NCI-H1417 treated with DMSO at 0.1 percent for 48 hours (cell line): ENCODE measurements at places on chromosomes 12 and 14.
A peak's percentile ranks its signal among the peaks of the same experiment; 100 is the strongest.

DNA sequence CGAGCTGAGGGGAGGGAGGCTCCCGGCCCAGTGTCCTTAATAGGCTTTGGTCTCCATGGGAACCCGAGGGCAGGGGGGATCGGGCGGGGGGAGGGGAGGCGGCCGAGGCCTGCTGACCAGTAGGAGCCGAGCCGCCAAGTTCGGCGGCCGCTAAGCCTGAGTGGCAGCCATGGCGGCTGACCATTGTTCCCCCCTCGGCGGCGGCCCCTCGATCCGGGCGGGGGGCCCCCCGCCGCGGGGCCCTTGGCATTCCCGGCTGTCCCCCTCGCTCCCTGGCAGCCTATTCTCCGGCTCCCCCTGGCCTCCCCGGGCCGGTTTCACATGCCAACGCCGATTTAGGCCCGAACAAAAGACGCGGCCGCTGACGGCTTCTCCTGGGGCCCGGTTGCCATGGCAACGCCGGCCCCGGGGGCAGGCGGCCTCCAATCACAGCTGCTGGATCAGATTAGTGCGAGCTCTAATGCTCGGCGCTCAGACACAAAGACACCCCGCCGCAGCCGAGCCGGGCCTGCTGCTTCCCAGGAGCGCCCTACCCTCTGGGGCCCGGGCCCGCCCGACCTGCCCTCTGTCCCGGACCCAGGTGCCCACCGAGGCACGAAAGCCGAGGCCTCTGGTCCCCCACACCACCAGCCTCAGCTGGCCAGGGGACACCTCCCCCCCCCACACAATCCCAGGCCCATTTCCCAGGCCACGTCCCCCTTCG lies 7.3 kb downstream of the MSI1 start:
- DNase-seq = peak; percentile 79

- no peak for DNase-seq
These were observed 182.4 kb downstream of the EGLN3 start for GRCh38 chr14:33768458-33768830.

GRCh38 chr12:53380104-53380793 lies at the start of gene SP1:
SP1 (plus strand) TSS chr12:53380176; CDS start chr12:53380292, 116 bp downstream.
- peak; percentile 65 for DNase-seq

DNA sequence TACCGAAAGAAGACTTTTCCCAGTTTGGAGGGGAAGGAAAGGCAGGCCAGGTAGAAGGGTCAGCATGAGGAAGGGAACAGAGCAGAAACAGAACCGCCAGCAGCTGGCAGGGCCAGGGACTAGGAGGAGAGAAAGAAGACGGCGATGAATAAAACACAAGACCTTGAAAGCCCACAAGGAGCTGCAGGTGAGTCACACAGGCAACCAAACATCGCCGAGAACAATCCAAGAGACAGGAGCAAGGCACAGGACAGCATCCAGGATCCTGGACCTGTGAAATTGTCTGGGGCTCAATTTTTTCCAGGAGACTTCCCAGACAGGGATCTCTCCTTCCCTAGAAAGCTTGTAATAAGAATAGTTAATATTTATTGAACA lies 47.3 kb downstream of the NUAK1 start:
- DNase-seq = no peak

DNA sequence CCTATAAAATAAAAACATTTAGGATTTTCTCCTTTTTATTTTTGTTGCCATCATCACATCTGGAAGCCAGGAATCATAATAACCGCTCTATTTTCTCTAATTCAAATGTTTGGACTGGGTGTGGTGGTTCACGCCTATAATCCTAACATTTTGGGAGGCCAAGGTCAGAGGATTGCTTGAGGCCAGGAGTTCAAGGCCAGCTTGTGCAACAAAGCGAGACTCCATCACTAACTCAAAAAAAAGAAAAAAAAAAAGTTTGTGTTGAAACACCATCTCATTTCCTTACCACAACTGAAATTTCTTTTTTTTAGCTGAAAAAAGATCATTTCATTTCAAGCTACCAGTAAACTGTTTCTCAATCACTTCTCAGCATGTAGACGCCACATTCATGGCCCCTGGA lies 8.8 kb upstream of the BAZ1A start:
- DNase-seq = no peak

DNA sequence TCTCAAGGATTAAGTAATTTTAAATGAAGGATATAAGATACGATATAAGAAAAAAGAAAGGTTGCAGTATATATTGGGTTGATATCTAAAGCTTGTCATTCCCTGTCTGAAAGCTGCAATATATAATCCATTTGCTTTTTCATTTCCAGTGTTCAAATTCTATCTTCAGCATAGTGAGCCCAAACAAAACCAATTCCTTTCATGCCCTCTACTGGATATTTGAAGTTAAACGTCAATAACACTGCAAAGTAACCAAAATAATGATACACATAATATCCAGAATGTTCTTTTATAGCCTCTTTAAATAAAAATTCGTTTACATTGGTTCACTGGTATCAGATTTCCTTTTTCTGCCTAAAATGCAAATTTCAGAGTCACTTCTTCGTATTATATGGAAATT lies 64.5 kb upstream of the DAAM1 start:
- no peak for DNase-seq

GRCh38 chr14:70655110-70655826 lies 13.6 kb downstream of the TTC9 start:
- DNase-seq = no peak

DNA sequence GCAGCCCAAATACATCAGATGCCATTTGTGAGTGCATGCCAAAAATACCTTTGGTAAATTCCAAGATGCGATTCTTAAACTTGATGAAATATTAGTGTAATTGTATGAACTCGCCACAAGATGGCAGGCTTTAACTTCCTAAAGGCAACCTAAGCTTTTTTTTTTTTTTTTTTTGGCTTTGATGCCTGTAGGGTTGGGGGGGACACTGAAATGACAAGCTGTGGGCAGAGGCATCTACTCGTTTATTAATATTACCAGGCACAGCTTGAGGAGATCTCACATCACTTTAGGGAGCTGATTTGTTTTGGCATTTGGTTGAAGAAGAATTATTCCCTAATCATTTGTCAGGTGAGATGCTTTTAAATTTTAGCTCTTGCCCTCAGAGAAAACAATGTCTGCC lies 126.7 kb upstream of the CCDC196 start:
- DNase-seq = no peak

GRCh38 chr12:91113621-91114020 lies 2.3 kb upstream of the LUM start:
- DNase-seq = no peak
